ENCODE measurements at places on chromosomes 6 and 20.

- no peak for DNase-seq
Measured at GRCh38 chr6:33926451-33926850, 122.6 kb upstream of the MLN start.

- peak; percentile 84 for DNase-seq
Measured at GRCh38 chr6:27138837-27139755, 108.4 kb upstream of the PRSS16 start.

GRCh38 chr6:40077736-40078135 is 143.5 kb upstream of the MOCS1 start:
- no peak for DNase-seq

- DNase-seq: no peak
Measured at GRCh38 chr6:32200711-32201475, 8.4 kb upstream of the GPSM3 start.

GRCh38 chr6:83429857-83430610 is 817 bp downstream of the ME1 start:
- no peak for DNase-seq

- DNase-seq: no peak
Measured at GRCh38 chr20:34343458-34344211, 19.4 kb upstream of the ITCH start.

DNA sequence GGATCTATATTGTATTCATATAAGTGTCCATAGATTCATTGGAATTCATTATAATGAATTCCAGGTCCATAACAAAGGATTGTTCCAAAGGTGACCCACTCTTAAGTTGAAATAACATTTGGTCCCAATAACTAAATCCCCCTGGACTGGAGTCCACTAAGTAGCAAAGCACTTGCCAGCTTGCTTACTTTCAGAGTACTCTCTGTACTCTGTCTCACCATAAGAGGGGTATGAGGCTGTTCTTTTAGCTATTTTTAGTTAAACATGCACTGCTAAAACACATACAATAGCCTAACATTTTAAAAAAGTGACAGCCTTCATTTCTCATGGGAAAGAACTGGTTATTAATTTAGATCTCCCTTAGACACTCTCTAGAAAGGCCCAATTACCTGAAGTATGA is 16.7 kb upstream of the ARHGAP18 start:
- DNase-seq: no peak
